ENCODE measurements at places on chromosomes 2 and 18.

- H3K36me3 ChIP-seq, result no peaks in the 10 kb centered on the region
- H3K27ac ChIP-seq, result no peak overlapping the region
- no peaks in the 10 kb centered on the region for H3K27me3 ChIP-seq
- no peaks in the 10 kb centered on the region for H3K4me1 ChIP-seq
- DNase-seq, result no peak
Observed at GRCh38 chr2:234874347-234875046, 77.3 kb upstream of the SH3BP4 start.

- H3K27ac ChIP-seq, result no peak overlapping the region
- H3K36me3 ChIP-seq, result no peaks in the 10 kb centered on the region
- H3K27me3 ChIP-seq, result no peaks in the 10 kb centered on the region
- DNase-seq, result no peak
Observed at GRCh38 chr2:10935366-10935918, 23.7 kb downstream of the KCNF1 start.

DNA sequence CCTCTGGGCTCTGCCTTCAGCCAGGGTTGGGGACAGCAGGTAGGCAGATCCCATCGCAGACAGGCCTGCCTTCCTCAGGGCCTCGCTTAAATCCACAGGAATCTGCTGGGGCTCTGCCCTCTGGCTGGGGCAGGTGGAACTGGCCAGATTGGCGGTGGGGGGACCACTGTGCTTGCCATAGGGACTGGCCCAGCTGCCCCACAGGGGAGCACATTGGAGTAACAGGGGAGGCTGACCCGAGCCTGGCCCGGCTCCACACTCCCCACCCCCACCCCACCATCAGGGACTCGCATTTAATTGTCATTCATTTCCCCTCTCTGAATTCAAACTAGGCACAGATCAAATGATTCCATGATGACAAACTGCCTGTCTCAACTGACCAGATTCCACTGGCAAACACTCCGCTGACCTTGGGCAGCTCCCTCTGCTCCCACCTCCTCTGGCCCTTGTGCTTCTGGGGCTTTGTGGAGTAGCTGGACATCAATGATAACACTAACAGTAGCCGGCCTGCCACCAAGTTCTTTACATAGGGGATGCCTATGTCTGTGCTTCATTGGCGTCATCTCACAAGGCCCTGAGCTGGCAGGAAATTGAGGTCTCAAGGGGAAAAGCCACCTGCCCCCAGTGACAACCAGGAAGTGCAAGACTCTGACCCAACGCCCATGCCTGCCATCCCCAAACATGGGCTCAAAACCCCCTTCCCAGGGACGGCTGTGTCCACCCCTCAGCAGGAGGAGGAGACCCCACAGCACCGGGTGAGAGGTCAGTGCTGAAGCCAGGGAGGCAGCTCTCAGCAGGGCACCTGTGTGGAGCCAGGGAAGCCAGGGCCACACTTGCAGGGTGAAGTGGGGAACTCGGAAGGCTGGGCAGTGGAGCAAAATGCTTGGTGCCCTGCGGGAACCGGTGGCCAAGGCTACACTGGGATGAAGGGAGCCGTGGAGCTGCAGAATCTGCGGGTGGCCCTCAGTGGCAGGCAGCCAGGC is 2.1 kb upstream of the B3GNT7 start:
- H3K27ac ChIP-seq, result no peak overlapping the region
- DNase-seq, result no peak
- H3K36me3 ChIP-seq, result no peaks in the 10 kb centered on the region
- peaks cover 12% of the 10 kb centered on the region for H3K27me3 ChIP-seq
- no peak overlapping the region for H3K4me3 ChIP-seq

- no peaks in the 10 kb centered on the region for H3K4me1 ChIP-seq
- no peak overlapping the region for H3K27ac ChIP-seq
- H3K4me3 ChIP-seq, result no peak overlapping the region
- no peaks in the 10 kb centered on the region for H3K36me3 ChIP-seq
Observed at GRCh38 chr18:13546638-13547037, 179.7 kb downstream of the FAM210A start.

GRCh38 chr18:56900195-56901094 is 246.4 kb upstream of the BOD1L2 start:
- no peak overlapping the region for H3K27ac ChIP-seq
- no peak overlapping the region for H3K4me3 ChIP-seq
- DNase-seq, result no peak
- no peaks in the 10 kb centered on the region for H3K4me1 ChIP-seq
- H3K27me3 ChIP-seq, result no peaks in the 10 kb centered on the region

- no peak for DNase-seq
- peaks cover 21% of the 10 kb centered on the region for H3K36me3 ChIP-seq
- no peaks in the 10 kb centered on the region for H3K27me3 ChIP-seq
- no peak overlapping the region for H3K4me3 ChIP-seq
Observed at GRCh38 chr2:241378816-241379215, 22.7 kb downstream of the FARP2 start.

DNA sequence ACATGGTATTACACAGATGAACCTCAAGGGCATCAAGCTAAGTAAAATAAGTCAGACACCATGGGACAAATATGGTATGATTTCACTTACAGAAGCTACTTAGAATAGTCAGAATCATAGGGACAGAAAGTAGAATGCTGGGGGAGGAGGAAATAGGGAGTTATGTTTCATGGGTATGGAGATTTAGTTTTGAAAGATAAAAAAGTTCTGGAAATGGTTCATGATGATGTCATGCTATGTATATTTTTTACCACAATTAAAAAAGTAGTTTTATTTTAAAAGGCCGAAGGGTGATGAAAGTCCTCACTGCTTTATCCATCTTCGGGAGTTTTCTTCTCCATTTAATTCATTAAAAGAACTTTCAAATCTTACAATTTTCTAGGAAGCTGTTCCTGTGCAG is 181.9 kb downstream of the CALCRL start:
- H3K4me1 ChIP-seq, result no peaks in the 10 kb centered on the region
- H3K36me3 ChIP-seq, result no peaks in the 10 kb centered on the region
- H3K27me3 ChIP-seq, result peaks cover 3% of the 10 kb centered on the region
- H3K27ac ChIP-seq, result no peak overlapping the region
- no peak overlapping the region for H3K4me3 ChIP-seq

DNA sequence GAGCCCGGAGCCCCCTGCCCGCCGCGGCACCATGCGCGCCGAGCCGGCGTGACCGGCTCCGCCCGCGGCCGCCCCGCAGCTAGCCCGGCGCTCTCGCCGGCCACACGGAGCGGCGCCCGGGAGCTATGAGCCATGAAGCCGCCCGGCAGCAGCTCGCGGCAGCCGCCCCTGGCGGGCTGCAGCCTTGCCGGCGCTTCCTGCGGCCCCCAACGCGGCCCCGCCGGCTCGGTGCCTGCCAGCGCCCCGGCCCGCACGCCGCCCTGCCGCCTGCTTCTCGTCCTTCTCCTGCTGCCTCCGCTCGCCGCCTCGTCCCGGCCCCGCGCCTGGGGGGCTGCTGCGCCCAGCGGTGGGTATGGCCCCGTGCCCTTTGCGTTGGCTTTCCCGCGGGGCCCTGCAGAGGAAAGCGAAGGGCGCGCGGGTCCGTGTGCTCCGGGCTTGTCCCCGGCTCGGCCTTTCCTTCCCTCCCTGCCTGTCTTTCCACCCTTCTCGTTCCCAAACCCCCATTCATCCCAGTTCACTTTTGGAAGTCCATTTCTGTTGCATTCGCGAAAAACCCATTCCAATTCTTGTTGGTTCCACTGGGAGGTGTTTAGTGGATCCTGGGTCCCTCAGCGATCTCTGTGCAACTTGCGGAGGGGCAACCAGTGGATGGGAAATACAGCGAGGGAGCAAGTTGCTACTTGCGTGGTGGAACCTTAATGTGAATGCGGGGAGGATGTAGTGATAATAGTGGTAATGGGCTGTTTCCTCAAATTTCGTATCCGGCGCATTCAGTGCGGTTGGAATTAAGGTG is 599 bp downstream of the ADAM23 start:
- H3K36me3 ChIP-seq, result no peaks in the 10 kb centered on the region
- H3K4me3 ChIP-seq, result peak overlapping the region; percentile 31
- H3K27me3 ChIP-seq, result peaks cover 55% of the 10 kb centered on the region
- H3K4me1 ChIP-seq, result no peaks in the 10 kb centered on the region

- H3K36me3 ChIP-seq, result no peaks in the 10 kb centered on the region
- no peaks in the 10 kb centered on the region for H3K4me1 ChIP-seq
- no peak overlapping the region for H3K4me3 ChIP-seq
- no peak overlapping the region for H3K27ac ChIP-seq
- H3K27me3 ChIP-seq, result no peaks in the 10 kb centered on the region
Observed at GRCh38 chr2:232126301-232127099, 165.0 kb downstream of the DIS3L2 start.

GRCh38 chr2:126863336-126864015 is 35.2 kb upstream of the TEX51 start:
- no peaks in the 10 kb centered on the region for H3K27me3 ChIP-seq
- no peak for DNase-seq
- H3K27ac ChIP-seq, result no peak overlapping the region
- H3K4me1 ChIP-seq, result no peaks in the 10 kb centered on the region
- no peaks in the 10 kb centered on the region for H3K36me3 ChIP-seq

- no peaks in the 10 kb centered on the region for H3K27me3 ChIP-seq
- H3K27ac ChIP-seq, result no peak overlapping the region
- no peak for DNase-seq
- peaks cover 4% of the 10 kb centered on the region for H3K4me1 ChIP-seq
- H3K4me3 ChIP-seq, result no peak overlapping the region
- H3K36me3 ChIP-seq, result 0 out of 2 replicates have a peak, but pooled peaks cover 3% of the 10 kb centered on the region
Observed at GRCh38 chr18:26267357-26267930, 41.2 kb downstream of the TAF4B start.

DNA sequence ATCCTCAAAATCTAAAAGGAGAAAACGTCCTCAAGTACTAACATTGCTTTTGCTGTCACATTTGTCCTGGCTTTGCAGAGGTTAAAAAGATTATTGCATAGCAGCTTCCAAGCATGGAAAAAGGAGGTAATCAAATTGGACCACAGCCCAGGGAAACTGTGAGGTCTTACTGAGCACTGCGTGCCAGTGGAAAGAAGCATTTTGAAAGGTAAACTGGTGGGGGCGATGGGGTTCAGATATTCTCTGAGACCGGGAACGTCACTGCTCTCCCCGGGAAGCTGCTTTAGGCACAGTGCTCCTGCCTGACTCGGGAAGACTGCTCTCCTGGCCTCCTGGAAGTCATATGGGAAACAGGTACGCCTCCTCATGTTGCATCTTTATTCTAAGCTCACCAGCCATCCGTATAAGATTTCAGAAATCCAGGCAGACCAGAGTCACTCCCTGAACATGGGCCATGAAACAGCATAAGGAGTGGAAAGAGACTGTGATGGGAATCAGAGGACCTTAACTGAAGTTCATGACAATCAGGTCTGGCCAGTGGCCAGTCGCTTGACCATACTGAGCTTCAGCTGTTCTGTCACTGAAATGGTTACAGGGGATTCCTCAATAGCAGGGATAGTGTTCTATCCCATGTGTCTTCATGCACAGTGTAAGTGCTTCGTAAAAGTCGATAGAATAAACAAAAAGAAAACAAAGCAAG is 284.1 kb downstream of the TRIB2 start:
- no peaks in the 10 kb centered on the region for H3K36me3 ChIP-seq
- H3K4me3 ChIP-seq, result no peak overlapping the region
- H3K27ac ChIP-seq, result no peak overlapping the region
- no peaks in the 10 kb centered on the region for H3K27me3 ChIP-seq
- DNase-seq, result no peak

- H3K27ac ChIP-seq, result no peak overlapping the region
- H3K27me3 ChIP-seq, result no peaks in the 10 kb centered on the region
- H3K4me3 ChIP-seq, result no peak overlapping the region
- H3K4me1 ChIP-seq, result no peaks in the 10 kb centered on the region
Observed at GRCh38 chr2:216389570-216389969, 17.3 kb upstream of the MARCHF4 start.

DNA sequence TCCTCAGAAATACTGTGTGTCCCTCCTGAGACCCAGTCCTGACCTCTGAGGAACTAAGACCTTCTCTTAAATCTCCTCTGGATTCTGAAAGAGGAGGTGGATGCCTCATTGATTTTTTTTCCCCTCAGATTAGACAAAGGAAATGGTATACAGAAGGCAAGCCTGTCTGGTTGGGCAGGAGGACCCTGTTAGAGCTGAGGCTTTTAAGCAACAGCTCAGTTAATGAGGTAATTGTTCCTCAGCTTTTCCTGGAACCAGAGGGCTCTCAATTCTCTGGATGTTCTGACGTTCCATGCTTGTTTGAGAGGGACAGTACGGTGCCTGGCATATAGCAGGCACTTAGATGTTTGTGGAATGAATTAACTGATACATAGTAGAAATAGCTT is 61.7 kb upstream of the MCFD2 start:
- no peak for DNase-seq
- peaks cover 14% of the 10 kb centered on the region for H3K36me3 ChIP-seq
- no peak overlapping the region for H3K27ac ChIP-seq
- no peaks in the 10 kb centered on the region for H3K27me3 ChIP-seq

DNA sequence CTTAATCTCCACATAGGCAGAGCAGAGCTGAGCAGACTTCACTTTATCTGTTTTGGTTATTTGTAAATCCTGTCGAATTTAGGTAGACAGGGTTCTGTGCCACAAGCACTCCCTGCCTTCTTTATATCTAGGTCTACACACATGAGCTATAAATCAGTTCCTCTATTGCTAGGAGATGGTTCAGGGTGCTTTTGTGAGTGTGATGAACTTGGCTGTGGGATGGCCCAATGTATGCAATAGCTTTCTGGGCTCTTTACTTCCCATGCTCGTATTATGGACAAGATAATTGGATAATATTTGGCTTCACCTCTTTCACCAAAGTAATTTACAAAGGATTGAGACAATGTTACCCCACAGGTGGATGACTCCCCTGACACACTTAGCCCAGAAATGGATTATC is 72.2 kb downstream of the PLB1 start:
- no peaks in the 10 kb centered on the region for H3K36me3 ChIP-seq
- H3K4me1 ChIP-seq, result peaks cover 24% of the 10 kb centered on the region
- no peaks in the 10 kb centered on the region for H3K27me3 ChIP-seq
- no peak for DNase-seq

- H3K4me1 ChIP-seq, result no peaks in the 10 kb centered on the region
- no peak overlapping the region for H3K4me3 ChIP-seq
- no peak overlapping the region for H3K27ac ChIP-seq
Observed at GRCh38 chr18:25147877-25148488, 204.0 kb downstream of the ZNF521 start.

DNA sequence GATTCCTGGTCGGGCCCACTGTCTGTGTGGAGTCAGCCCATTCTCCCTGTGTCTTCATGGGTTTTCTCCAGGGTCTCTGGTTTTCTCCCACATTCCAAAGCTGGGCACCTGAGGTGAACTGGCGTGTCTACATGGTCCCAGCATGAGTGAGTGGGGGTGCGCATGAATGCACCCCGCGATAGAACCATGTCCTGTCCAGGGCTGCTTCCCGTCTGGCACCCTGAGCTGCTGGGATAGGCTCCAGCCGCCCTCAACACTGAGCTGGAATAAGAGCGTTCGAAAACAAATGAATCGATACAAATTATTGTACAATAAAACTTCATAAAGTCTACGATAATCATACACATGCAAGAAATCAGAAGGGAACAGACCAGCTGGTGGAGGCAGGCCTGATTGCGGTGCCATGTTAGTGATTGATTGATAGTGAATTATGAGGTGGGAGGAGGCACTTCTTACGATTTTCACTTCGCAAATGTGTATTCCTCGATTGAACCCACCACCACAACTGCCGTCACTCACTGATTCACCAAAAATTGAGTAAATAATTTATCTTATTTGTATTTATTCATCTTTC is 186.6 kb downstream of the MGAT5 start:
- no peak overlapping the region for H3K4me3 ChIP-seq

All from RWPE2 (cell line).